Stimulated activated CD8-positive, alpha-beta memory T cell treated with anti-CD3 and anti-CD28 coated beads, Interleukin-15, amount 100 ng/mL, for 48 hours (primary cell): ENCODE measurements at places on chromosomes 5 and 9.

DNA sequence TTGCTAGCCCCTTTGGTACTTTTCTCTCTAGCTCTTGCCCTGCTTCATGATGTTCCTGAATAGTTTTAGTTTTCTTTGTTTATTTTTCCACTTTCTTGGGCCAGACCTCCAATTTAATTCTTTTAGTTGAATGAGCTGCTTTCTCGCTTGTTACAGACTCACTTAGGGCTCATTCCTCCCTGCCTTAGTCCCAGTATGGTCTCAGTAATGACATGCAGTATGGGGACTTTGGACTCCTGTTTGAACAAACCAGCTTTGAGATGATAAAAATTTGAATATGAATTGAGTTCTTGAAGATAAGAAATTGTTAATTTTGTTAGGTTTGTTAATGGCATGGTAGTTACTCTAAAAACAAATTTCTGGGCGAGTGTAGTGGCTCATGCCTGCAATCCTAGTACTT lies 284.8 kb upstream of the DMRT1 start:
- DNase-seq, result no peak

- no peak for DNase-seq
Observed at GRCh38 chr5:172048539-172049101, 42.2 kb upstream of the FBXW11 start.

DNA sequence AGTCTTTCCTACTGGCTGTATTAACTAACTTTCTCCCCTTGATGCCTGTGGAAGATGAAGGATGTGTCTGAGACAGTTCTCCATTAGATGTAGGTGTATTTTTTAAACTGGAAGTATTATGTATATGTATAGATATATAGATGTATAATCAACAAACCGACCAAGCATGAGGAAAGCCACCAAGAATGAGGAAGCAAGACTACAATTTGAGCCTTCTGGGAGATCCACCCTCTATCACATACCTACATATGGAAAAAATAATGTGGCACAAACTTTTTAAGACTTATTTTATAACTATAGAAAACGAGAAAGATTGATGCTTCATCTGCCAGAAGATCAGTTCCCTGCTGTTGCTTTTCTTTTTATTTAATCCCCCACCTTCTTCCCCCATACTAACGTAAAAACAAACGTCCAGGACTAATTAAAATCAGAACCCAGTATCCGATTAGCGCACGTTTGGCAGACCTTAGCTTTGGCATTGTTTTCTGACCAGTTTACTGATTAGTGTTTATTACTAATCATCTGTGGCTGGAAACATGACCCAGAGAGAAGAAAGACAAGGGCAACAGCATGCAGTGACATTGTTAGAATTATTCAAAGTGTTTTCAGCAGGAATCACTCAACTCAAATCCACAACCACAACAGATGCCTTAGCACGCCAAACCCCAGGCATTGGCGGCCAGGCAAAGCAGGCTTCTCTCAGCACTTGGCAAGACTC lies 490.2 kb downstream of the EBF1 start:
- no peak for DNase-seq

DNA sequence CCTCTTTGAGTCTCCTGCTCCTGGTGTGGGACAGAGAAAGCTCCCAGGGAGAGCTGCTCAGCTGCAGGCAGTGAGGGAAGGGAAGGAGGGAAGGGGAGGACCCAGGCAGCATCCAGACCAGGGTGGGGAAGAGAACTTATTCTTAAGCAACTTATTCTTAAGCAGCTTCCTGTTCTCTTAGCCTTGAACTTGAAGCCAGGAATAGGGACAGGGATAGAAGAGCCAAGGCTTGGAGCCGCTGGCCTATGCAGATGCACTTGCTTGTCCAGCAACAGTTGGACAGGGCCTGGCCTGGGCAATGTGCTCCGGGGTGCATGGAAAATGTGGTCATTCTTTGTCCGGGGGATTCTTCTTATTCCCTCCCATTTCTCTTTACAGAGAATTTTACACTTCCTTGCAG lies 31.4 kb upstream of the SPTLC1 start:
- no peak for DNase-seq

DNA sequence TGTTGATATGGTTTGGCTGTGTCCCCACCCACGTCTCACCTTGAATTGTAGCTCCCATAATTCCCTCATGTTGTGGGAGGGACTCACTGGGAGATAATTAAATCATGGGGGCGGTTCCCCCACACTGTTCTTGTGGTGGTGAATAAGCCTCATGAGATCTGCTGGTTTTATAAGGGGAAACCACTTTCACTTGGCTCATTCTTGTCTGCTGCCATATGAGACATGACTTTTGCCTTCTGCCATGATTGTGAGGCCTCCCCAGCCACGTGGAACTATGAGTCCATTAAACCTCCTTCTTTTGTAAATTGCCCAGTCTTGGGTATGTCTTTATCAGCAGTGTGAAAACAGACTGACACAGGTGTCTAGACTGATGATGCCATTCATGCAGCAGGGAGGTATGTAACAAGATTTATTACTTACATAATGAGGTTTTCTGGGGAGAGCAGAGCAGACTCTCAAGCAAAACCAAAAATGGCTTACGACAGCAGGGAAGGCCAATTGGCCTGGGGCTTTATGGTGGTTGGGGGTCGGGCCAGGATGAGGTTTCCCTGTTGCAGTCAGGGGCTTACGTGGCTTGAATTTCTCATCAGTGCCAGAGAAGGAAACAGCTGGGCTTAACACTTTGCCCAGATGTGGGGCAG lies 9.5 kb upstream of the COMMD10 start:
- DNase-seq, result no peak

- DNase-seq, result no peak
Observed at GRCh38 chr5:34555699-34556508, 100.2 kb upstream of the RAI14 start.
